ENCODE measurements at places on chromosomes 12 and 14.
A peak's percentile ranks its signal among the peaks of the same experiment; 100 is the strongest.

DNA sequence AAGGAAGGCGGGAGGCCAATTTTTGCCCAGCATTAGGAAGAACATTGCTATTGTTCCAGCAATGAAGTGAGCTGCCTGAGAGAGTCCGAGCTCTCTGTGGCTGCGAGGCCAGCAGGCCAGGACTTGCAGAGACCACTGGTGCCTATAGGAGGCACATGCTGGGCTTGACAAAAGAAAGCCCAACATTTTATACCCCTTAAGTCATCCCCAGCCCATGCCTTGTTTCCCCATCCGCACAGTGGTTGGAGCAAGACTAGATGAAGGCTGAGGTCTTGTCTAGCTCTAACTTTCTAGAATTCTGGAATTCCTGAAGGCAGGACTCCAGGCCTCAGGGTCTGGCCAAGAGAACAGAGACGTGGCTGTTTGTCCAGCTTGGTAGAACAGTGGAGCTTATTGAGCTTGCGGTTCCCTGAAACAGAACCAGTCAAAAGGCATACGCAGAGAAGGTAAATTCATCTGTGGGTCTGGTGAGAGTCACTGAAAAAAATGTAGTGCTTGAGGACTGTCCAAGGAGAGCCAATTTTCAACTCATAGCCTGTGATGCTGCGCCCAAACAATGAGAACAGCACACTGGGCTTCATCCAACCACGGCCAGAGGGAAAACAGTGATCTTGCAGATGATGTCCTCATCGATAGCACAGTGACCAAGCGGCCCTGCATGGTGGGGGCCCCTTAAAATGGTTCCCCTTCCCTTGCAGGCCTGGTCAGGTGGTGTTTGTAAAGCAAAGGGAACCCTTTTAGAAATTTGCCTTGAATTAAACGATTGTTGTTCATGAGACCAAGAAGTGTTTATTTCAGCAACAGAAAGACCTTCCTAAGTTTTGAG, 27.1 kb upstream of the COL2A1 start:
- DNase-seq = no peak

DNA sequence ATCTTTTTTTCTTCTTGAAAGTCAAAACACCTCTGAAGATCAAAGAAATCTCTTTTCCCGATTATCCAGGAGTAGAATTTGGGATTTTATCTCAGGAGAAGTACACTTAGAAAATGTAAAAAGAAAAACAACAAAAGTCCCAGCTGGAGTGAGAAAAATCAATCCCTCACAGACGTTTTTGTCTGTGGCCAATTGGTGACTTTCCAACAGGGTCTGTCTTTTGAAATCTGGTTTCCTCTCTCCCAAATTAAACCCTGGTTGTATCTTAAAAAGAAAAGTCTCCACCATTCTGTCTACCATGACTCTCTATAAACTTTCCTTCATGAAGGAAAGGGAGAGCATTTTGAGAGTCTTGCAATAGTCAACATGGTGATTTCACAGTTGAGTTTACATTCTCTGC, 88.1 kb downstream of the DACT1 start:
- DNase-seq = no peak

DNA sequence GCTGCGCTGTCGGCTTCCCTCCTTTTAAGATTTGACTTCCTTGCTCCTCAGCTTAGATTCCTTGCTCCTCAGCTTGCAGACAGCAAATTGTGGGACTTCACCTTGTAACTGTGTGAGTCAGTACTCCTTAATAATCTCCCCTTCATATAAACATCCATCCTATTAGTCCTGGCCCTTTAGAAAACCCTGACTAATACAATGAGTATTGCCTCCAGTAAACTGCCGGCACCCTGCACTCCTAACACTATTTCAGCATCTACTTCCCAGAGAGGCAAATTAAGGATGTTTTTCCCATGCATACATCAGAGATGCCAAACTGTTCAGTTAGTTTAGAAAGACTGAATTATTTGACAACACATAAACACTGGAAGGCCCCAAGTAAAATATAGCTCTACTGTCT, 611.3 kb upstream of the TMEM132C start:
- DNase-seq = no peak

DNA sequence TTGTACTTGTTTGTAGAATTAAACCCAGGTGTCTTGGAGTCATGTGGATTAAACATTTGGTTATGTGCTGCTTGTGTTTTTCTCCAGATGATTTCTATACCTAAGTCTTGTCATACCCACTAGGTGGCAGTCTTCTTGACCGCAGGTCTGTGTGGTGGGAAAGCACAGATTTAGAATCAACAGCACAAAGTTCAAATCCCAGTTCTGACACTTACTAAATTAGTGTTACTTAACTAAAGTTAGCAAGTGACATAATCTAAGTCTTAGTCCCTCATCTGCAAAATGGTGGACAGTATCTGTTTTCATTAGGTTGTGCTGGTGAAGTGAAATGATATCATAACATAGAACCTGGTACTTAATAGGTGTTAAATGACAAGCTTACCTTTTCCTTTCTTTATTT, 151.0 kb upstream of the ARHGAP5 start:
- DNase-seq = peak; percentile 24

GRCh38 chr14:103519043-103519836, 3.4 kb downstream of the CKB start:
- DNase-seq = no peak

GRCh38 chr12:51953864-51954263, 2.4 kb downstream of the ACVR1B start:
- DNase-seq = no peak

DNA sequence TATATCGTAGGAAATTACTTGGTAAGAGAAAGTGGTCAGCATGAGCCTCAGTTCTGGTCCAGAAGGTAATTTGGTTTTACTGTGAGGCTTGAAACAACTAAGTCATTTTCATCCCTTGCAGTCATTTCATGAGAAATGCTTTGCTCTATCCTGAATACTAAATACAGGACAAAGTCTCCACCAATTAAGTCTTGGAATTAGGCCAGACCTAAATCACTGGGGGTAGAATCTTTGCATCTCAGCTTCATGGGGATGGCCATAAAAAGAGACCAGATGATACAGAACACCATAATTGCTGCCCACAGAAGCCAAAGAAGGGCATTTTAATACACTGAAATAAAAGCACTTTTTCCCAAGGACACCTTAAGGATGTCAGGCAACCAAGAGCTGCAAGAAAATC, 277.9 kb upstream of the DCN start:
- no peak for DNase-seq

DNA sequence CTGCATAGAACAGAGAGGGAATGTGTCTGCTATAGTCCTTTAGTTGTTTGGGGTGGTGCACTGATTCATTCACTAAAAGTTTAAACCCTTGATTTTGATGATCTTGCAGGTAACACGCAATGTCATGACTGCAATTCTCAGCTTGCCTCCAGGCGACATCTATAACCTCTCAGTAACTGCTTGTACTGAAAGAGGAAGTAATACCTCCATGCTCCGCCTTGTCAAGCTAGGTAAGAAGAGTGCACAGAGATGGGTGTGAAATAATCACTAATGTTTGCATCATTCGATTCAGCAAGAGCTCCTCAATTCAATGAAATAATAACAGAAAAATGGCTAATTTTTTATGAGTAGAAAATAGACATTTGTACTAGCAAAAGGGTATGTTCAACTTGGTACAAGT, 203.7 kb downstream of the PTPRO start:
- DNase-seq = no peak

- DNase-seq = no peak
Observed at GRCh38 chr14:45091710-45092109, 7.8 kb downstream of the PRPF39 start.

GRCh38 chr14:85601690-85602089, 71.7 kb downstream of the FLRT2 start:
- DNase-seq = no peak

GRCh38 chr12:16857456-16857923, 251.5 kb upstream of the LMO3 start:
- DNase-seq = no peak

DNA sequence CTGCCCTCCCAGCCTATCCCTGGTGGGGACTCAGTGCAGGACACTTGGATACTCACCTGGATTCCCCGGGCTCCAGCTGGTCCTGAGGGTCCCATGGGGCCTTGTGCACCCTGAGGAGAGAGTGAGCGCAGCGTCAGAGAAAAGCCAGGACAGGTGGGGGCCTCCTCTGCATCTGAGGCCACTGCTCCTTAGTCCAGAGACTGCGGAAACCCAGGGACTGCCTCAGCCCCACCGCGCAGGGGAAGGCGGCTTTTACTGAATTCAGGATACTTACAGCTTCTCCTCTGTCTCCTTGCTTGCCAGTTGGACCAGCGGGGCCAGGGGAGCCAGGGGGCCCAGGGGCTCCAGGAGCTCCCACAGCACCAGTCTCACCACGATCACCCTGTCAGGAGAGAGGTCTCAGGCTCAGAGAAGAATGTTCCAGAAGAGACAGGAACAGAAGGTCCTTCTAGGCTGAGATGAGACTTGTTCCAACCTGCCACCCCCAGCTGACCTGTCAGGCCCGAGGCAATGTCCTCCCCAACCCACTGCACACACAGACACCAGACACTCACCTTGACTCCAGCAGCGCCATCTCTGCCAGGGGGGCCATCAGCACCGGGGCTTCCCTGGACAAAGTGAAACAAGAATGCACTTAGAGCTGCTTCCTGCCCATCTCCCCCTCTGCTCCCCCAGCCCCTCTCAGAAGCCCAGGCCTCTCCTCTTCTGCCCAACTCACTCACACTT, 13.8 kb downstream of the TMEM106C start:
- DNase-seq = no peak

GRCh38 chr12:102408487-102409297, 71.7 kb downstream of the IGF1 start:
- DNase-seq = no peak

DNA sequence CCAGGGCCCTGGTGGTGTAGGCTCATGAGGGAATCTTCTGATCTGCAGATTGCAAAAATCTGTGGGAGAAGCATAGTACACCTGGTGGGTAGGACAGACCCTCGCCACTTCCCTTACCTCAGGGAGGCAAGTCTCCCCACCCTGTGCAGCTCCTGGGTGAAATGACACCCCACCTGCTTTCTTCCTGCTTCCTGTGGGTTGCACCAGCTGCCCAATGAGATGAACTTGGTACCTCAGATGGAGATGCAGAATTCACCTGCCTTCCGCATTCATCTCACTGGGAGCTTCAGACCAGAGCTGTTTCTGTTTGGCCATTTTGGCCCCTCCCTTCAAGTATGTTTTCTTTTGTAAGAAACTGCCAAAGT, 4.7 kb downstream of the CLEC2D start:
- peak; percentile 19 for DNase-seq

DNA sequence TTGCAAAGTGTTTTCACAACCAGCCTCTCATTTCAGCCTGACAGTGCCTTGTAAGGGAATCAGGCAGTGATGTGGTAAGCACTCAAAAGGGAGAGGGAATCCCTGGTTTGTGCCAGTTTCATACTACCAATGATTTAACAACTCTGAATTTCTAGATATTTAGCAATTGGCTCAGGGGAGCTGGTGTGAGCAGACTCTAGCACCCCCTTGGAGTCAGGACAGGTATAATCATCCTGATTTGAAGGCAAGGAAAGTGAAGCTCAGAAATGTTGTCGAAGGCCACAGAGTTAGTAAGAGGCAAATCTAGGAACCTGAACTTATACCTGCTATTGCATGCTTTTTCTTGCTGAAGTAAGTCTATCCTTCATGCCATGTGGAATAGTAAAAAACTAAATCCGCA, 63.1 kb upstream of the DACT1 start:
- DNase-seq = no peak

GRCh38 chr14:72472845-72473244, 421.1 kb downstream of the DPF3 start:
- DNase-seq = no peak

DNA sequence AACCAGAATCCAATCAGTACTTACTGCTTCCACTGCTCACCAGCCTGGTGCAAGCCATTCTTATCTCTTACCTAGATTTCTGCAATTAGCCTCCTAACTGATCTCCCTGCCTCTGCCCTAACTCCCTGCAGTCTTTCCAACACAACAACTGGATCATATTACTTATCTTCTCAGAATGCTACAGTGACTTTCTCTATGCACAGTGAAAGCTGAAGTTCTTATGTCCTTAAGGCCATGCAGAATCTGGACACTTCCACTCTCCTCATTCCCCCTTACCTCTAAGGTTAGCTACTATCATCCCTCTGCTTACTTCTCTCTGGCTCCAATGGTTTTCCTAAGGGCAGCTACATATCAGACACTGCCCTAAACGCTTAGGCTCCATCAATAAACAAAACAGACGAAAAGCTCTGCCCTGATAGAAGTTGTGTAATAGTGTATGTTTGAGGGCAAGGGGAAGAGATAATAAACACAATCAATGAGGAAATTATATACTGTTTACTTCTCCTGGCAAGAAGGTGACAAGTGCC, 4.0 kb downstream of the KTN1 start:
- DNase-seq = no peak

Data from activated CD4-positive, alpha-beta T cell treated with anti-CD3 and anti-CD28 coated beads for 4 hours (primary cell).